Stimulated activated CD4-positive, alpha-beta T cell treated with anti-CD3 and anti-CD28 coated beads, Interleukin-1b, Interleukin-23, amount 100 ng/mL, for 48 hours (primary cell): ENCODE measurements at places on chromosomes 2 and 18.

DNA sequence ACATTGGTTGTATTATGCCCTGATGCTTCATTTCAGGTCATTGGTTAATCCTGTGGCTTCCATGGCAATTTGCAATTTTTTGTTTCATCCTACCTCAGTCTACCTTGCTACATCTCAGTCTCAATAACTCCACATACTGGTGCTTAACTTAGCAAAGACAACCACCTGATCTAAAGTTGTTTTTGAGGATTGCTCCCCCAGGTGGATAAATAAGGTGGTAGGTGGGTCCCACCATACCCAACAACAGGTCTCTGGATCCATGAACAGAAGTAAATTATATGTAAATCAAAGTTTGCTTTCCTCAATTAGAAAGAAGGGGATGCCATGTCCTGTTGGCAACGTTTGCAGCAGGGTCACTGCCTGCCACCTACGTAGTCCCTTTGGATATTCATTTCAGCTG lies 7.0 kb downstream of the XIRP2 start:
- no peak for DNase-seq

GRCh38 chr18:51211552-51211951 lies 14.1 kb upstream of the MEX3C start:
- peak; percentile 72 for DNase-seq

- no peak for DNase-seq
These were observed 95.1 kb upstream of the NT5C1B start for GRCh38 chr2:18684206-18685038.

GRCh38 chr2:162342841-162343240 lies 1.1 kb upstream of the GCA start:
- DNase-seq = no peak

- no peak for DNase-seq
These were observed 572.2 kb upstream of the SALL3 start for GRCh38 chr18:78407466-78407844.

DNA sequence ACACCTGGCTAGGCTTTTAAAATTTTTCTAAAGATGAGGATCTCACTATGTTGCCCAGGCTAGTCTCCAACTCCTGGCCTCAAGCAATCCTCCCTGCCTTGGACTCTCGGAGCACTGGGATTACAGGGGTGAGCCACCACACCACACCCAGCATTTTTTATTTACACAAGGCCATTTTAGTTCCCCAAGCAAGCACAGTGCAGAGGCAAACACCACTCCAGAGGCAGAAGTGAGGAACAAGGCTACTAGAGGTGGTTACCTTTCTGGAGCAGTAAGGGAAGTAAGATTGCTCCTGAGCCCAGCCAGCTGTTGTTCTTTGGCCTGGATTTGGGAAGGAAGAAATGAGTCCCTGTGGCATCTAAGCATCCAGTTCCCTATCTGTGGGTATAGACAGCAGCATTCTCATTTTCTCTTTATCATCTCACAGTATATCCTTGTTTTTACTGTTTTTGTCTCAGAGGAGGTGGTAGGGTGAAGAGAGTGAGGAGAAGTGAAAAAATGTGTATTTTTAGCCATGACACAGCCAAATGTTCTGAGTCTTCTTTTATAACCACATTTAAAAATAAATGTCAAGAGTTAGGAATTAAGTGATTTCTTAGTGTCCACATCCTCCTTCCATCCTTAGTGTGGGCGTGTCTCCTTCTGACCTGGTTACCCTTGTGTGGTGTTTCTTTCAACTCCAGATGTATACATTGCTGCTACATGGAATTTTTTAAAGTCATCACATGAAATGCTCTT lies 10.5 kb upstream of the TTC39C start:
- no peak for DNase-seq

DNA sequence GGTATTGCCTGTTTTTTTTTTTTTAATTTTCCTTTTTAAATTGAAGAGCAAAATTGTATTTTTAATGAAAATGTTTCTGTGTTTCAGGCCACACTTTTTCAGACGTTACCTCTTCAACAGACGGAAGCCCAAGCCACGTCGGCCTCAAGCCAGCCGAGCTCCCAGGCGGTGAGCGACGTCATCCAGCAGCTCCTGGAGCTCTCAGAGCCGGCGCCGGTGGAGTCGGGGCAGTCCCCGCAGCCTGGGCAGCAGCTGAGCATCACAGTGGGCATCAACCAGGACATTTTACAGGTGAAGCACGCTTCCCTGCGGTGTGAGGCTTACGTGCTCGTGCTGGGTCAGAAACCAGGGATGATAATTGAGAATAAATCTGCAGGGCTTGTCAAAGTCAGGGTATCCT lies 57.7 kb downstream of the ZNF236 start:
- DNase-seq = no peak

DNA sequence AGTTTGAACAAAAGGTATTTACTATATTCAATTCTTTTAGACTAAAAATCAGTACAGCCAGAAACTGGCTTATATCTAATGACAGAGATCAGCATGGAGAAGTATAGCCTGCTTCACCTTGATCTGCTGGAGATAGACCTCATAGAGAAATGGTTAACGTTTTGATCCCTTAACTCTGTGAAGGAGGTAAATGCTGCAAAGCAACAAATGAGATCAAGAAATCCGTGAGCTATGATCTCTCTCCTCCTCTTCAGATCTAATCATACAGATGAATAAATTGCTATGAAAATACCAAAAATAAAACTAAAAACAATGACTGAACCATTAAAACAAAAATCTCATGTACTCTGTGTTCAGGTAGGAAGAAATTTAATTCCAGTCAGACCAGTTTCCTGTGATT lies 42.8 kb downstream of the KLHL14 start:
- DNase-seq = no peak

- no peak for DNase-seq
These were observed 50.2 kb upstream of the LYPD6B start for GRCh38 chr2:148988337-148988736.

- no peak for DNase-seq
These were observed 248.5 kb downstream of the HAUS1 start for GRCh38 chr18:46352520-46353250.

- DNase-seq = no peak
These were observed 8.8 kb downstream of the MGAT5 start for GRCh38 chr2:134262684-134263083.

DNA sequence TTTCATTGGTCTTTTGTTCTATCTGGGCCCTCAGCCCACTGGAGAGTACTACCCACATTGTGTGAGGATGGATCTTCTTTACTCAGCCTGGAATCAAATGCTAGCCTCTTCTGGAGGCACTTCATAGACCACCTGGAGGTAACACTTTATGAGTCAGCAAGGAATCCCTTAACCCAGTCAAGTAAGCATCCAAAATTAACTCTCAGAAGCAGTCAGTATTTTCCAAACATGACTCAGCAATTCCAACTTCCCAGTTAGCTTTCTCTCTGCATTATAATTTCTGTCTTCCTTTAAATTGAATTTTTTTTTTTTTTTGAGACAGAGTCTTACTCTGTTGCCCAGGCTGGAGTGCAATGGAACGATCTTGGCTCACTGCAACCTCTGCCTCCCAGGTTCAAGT lies 142.7 kb downstream of the ACKR3 start:
- no peak for DNase-seq

DNA sequence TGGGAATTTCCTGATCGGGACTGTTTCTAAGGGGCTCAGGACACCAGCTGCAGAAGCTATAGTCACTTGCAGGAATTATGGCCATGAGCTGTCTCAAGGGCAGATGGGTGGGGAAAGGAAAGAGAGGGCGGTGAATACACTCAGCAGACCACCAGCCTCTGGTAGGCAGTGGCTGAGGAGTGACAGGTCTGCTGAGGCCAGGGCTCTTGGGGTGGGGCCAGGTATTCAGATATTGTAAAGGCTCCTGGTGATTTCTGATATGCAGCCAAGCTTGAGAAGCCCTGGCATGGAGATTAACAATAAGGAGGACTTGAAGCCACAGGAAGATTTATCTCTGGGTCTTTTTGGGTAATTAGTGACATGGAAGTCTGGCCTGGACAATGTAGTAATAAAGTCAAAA lies 145.3 kb upstream of the AQP4 start:
- DNase-seq = no peak

DNA sequence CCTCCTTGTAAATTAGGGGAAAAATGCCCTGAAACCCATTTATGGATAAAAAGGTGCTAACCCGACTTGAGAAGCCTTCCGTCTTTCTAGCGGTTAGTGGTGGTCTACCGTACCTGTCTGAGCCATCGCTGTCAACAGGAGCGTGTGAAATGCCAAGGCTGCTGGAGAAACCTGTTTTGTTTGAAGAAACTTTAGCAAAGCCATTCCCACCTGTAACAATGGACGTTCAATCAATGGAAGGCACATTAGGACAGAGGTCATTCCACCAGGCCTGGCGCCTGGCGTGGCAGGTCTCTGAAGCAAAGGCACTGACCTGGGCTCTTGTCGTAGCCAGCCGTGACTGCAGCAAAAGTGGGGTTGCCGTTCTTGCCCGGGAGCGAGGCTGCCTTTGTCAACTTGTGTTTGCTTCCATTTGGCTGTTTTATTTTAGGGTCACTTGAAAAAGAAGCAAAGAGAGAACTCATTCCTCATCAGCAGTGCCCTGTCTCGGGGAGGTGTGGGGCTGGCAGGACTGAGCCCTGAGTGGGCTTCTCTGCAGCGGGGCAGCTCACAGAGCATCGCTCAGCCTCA lies 47.2 kb downstream of the ZAP70 start:
- DNase-seq = no peak

DNA sequence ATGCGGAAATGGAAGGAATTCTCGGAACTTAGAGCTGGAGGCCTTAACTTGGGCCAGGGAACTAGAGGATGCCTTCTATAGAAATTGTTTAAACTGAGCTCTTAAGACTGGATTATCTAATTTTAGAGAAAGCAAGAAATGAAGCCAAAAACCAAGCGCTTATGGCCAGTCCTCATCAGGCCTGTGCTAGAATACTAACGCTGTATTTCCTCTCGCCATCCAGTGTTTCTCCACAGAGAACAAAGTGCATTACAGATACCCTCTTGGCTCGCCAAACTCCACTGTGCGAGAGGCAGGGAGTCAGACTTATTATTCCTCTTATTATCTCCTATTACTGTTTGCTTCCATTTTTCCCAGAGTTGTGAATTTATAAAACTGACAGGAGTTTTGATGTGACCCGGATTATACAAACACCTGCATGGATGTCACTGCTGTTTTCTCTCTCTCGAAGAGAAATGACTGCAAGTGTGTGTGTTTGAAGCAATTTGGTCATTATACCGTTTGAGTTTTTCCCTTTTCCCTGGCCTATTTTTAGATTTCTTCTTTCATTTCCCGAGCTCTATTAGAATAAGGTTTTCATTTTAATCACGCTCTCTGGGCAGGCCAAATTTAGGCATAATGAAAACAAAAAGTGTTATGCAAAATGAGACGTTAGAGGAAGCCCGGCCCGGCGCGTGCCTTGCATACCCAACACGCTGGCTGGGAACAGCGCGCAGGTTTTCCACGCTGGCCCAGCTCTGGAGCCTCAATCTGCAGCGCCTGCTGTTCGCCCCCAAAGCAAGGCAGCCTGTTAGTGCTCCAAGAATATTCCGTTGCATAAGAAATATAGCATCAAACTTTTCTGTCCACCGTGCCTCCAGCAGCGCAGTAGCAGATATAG lies 103.3 kb downstream of the ALK start:
- no peak for DNase-seq

DNA sequence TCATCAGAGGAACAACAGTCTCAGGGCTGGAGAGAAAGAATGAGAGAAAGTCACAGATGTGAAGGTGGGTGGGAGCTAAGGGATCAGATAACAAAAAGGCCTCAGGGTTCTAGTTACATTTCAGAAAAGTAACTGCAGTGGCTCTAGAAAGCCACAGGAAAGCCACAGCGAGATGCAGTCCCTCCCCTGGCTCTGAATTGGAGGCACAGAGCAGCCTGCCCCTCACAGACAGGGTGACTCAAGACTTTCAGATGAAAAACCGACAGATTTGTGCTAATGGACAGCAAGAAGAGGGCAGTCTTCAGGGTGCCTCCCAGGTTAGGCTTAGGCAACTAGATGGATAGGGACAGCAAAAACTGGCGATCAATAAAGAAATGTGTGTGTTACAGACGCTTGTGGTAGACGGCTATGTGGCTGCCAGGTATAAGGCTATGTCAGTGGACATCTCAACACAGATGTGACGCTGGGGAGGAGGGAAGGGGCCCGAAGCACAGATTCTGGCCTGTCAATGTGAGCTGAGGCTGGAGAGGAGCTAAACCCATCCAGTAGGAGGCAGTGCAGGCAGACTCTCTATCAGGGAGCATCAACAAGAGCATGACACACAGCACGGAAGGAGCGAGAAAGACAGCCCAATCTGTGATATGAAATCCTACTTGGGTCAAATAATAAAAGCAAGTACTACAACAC lies 26.2 kb downstream of the UNC50 start:
- peak; percentile 61 for DNase-seq
